ENCODE measurements at places on chromosomes 11 and 22. TPM values are rescaled to one million over a fixed set of nuclear protein-coding genes. Genes with fewer than 3 reads are reported as not detected.

DNA sequence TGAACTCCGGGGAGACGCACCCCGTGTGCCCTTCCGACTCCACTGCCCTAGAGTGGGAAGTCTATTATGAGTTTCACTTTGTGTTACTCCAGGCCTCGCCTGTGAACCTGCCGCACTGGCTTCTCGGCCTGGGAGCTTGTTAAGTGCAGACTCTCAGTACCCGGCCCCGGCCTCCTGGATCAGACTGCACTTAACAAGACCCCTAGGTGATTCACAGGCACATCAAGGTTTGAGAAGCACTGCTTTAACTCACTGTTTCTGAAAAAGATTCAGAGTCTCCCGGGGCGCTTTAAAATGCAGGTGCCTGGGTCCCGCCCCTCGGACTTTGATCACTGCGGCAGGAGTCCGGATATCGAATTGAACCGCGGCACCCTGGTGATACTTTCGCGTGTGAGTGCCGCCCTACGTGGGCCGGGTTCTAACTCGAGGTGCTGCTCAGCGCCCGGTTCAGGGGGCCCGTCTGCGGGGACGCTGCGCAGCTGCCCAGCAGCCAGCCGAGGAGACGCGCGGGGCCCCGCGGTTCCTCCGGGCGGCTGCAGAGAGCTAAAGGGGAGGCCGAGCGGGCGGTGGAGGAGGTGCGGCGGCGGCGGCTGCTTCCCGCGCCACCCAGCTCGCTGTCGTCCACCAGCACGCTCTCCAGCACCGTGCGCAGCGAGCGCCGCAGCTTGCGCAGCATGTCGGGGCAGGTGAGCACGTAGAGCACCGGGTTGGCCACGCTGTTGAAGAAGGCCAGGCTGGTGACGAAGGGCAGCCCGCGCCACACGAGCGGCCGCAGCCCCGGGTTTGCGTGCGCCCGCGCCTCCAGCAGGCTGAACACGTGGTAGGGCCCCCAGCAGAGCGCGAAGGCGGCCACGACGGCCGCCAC is 3.4 kb downstream of the PTGDR2 start:
- DNase-seq = no peak

GRCh38 chr11:70844387-70844786 is 408.0 kb downstream of the SHANK2 start:
- no peak for DNase-seq

GRCh38 chr22:43884600-43885318 is 7.1 kb downstream of the PNPLA5 start:
- peak; percentile 75 for DNase-seq

DNA sequence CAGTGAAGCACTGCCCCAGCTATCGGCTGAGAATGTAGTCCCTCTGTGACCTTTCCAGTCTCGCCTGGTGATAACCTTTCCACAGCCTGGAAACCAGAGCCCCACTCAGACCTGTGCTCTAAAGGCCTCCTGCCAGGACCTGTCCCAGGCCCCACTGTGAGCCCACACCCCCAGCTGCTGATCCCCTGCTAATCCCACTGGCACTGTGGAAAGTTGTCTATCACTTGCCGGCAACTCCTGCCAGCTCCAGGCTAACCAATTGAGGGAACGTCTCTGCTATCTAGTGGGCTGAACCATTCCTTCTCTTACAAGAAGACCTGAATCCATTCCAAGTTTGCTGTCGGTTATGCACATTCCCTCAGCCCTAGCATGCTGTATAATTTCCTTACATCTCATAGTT is 328.2 kb downstream of the FAM181B start:
- no peak for DNase-seq

- no peak for DNase-seq
These were observed 5.7 kb downstream of the KCNQ1 start for GRCh38 chr11:2450321-2451041.

- DNase-seq = no peak
These were observed 90.8 kb upstream of the KCNQ1OT1 start for GRCh38 chr11:2790568-2790921.

- peak; percentile 70 for DNase-seq
These were observed 19.8 kb downstream of the PTDSS2 start for GRCh38 chr11:469684-470560.

GRCh38 chr11:127424661-127425060 is 424.1 kb upstream of the KIRREL3 start:
- DNase-seq = no peak

DNA sequence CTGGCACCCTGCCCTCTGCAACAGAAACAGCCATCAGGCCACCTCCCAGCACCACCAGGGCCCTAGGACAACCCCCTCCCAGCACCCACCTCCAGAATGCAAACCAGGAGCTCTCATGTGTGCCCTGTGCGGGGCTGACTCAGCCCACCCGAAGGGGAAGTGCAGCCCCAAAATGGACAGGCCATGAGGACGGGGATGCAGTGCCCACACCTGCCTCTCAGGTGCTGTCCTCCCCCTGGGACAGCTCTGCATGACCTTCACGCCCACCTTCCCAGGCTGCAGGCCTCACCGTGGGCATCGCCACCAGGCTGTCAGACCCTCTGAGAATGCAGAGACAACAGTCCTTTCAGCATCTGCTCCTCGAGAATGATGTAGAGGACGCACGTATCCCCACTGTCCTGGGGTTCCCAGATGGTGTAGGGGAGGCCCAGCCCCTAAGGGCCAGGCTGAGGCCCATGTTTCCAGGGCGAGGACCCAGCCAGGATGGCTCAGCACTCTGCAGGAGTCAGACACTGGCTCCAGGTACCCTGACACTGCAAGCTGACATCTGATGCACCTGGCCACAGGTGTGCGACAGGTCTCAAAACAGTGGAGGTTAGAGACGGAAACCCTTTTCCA is 13.5 kb downstream of the MOB2 start:
- DNase-seq = no peak

GRCh38 chr11:2554338-2555207 is 109.8 kb downstream of the KCNQ1 start:
- no peak for DNase-seq

GRCh38 chr11:10556590-10556989 is 11.9 kb downstream of the LYVE1 start:
- DNase-seq = no peak

- no peak for DNase-seq
These were observed 29.3 kb upstream of the LIPT2 start for GRCh38 chr11:74522776-74523175.

- DNase-seq = no peak
These were observed 9.6 kb upstream of the MOB2 start for GRCh38 chr11:1496091-1496760.

DNA sequence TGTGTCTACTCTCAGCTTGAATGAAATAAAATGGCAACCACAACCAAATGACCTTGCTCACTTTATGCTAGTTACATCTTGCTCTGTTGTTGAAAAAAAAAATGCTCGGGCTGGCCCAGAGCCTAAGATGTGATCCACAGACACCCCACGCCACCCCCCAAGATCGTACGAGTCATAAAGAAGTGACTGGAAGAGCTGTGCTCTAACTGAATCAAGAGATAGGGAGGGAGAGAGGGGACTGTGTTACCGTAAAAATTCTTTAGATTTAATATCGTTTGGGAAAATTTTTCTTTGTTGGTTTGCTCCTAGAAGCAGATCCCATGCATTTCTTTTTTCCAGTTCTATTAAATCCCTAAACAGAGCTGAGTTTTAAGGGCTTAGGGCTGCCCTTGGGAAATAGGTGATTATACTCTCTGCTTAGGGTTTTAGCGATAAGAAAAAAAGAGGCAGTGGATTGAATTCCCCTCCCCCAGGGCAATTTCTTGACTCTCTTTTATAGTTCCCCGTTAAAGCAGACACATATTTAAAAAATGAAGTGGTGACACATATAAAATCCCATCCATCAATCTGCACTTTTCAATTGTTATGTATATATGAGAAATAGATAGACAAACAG is 14.5 kb downstream of the MAML2 start:
- no peak for DNase-seq

The DBX1 gene
- total RNA-seq = not detected

The IGLL5 gene
- not detected for total RNA-seq

The GSTT2 gene
- total RNA-seq = 1.7 TPM

The TSSK2 gene
- not detected for total RNA-seq

The POLD4 gene
- 105 TPM for total RNA-seq

The MS4A14 gene
- not detected for total RNA-seq

The ESAM gene
- 0.08 TPM for total RNA-seq

The RBMXL2 gene
- not detected for total RNA-seq

Data from myocyte (in vitro differentiated cells).